ENCODE measurements at places on chromosomes 2 and 18.
A peak's percentile ranks its signal among the peaks of the same experiment; 100 is the strongest.

- DNase-seq = no peak
These were observed 3.1 kb downstream of the ARHGAP25 start for GRCh38 chr2:68737711-68738110.

DNA sequence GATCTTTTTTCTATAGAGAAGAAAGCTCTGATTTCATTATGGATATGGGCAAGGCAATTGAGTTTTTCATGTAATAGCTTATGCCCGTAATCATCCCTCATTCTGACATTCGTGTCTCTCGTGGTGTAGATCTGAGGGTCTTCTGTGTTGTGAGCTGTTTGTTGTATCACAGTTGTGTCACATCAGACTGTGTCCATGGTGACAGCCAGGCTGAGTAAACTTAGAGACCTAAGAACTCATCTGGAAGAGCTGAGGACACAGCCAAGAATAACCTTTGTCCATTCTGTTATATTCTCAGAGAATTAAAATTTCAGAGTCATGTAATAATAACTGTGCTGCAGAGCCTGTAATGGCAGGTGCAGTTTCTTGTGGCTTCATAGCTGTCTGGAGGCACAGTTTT, 116.5 kb downstream of the ATP9B start:
- no peak for DNase-seq

- DNase-seq = no peak
These were observed 67.4 kb downstream of the BIN1 start for GRCh38 chr2:127039387-127040031.

GRCh38 chr18:2960983-2961696, 51.8 kb downstream of the LPIN2 start:
- no peak for DNase-seq

GRCh38 chr2:96952976-96953610, 33.3 kb downstream of the FAM178B start:
- DNase-seq = peak; percentile 62

DNA sequence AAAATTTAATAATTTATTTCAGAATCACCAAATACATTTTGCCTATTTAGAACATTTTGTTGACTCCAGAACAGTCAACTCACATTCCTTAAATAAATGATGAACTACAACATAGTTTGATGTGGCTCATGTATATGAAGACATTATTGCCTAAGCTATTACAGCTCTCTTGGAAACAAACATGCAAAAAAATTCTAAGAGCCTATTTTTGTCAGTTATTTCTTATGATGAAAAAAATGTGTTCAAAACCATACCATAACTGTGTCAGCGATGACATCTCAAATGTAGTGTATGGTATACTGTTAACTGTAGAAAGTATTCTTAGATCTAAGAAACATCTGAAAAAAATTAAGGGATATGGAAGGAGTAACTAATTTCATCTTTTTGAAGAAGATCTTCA, 6.3 kb upstream of the EMILIN2 start:
- DNase-seq = no peak

DNA sequence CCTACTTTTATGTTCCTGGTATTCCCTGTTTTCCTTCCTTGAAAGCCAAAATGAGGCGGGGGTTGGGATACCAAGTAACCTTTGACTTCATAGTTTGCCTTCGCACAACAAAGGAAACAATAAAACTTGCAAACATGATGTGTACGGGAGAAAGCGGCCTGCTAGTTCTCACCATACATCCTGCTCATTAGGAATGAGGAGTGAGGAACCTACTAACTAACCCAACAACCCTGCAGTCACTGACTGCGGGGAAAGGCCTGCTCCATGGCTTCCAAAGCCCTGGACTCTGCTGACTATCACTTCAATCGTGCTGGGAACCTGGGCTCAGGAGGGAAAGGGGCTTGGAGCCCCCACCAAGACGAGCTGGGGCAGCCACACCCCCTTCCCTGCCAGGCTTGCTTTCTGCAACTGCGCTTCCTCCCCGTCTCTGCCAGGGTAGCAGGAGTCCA, 24.2 kb downstream of the RPL31 start:
- DNase-seq = no peak

DNA sequence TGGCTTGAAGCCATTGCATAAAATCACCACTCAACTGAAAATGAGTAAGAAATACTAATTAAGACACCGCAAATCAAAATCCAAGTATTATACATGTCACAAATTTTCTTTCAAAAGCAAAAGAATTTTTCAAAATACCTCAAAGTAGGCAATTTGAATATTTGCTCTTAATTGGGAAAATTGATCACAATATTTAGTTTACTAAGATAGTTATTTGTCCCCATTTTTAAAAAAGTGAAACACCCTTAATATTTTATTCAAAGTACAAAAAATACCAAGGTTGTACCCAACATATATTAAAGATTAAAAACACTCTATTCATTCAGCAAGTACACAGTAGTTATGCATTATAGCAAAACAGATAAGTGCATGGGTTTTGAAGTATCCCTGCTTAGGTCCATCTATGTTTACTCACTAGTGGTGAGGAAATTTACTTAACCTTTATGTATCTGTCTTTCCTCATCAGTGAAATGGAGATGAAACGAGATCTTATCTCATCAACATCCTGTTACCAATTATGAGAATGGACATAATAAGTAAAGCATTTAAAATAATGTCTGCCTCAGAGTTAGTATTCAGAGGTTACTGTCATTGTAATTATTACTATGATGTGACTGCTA, 35.1 kb downstream of the VPS54 start:
- no peak for DNase-seq

DNA sequence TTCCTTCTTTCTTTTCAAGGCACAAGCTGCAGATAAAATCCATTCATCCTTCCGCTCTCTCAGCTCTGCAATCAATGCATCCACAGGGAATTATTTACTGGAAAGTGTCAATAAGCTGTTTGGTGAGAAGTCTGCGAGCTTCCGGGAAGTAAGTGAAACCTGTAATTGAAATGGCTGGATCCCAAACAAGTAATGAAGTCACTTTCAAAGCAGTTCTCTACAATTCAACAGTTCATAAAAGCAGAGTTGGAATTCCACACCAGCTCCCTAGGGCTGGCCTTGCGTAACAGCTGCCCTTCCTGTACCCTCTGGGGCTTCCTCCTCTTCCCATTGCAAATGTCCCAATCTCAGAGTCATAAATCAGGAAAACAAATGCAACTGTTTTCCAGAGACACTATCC, 9.6 kb downstream of the SERPINB2 start:
- DNase-seq = no peak

DNA sequence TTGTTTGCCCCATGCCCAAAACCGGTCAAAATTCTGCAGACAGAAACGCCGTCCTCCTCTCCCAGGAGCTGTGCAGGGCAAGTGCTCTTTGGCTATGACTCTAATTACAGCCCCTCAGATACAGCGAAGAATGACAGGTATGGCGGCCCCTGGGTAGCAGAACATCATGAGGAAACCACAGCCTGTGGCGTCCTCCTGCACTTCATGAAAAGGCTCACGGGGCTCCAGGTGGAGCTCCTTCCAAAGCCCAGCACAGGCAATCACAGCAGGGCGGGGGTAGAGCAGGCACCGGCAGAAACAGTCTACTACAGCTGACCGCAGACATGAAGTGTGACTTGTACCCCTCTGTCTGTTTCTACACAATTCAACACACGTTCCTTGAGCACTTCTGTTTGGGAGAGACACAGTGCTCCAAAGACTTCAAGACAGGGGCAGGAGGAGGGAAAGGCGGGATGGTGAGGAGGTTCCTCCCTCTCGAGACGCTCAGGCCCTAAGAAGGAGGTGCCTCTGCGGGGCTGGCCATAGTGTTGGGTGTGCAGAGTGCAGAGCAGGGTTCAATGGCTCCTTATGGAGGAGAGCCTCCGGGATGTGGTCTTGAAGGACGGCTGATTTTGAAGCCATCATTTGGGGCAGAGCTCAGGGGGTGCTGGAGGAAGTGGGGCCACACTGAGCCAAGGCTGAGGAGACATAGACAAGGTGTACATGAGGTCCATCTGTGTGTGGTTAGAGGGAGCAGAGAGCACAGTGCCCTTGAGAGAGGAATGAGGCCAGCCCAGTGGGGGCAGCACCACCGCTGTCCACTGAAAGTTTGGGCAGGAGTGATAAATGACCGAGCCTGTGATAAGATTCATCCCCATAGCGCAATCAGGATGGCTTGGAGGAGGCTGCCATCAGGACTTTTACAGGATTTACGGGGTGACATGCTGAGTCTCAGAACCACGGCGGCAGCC, 468.3 kb downstream of the EIPR1 start:
- DNase-seq = no peak

DNA sequence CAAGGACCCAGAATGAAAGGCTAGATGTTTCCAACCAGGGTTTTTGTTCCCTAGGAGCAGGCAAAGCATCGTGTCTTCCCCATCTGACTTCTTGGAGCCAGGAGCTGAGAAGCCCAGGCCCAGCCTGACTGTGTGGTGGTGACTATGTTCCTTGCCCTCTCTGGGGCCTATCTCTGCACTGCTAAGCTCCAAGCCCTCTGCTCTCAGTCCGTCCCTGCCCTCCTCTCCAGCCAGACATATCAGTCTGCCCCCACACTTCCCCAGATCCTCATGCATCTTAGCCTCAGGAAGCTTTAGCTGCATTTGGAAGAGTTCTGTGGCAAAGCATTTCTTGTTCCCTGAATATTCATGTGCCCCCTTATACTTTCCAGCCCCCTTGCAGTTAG, 196.6 kb downstream of the CYP26B1 start:
- DNase-seq = no peak

DNA sequence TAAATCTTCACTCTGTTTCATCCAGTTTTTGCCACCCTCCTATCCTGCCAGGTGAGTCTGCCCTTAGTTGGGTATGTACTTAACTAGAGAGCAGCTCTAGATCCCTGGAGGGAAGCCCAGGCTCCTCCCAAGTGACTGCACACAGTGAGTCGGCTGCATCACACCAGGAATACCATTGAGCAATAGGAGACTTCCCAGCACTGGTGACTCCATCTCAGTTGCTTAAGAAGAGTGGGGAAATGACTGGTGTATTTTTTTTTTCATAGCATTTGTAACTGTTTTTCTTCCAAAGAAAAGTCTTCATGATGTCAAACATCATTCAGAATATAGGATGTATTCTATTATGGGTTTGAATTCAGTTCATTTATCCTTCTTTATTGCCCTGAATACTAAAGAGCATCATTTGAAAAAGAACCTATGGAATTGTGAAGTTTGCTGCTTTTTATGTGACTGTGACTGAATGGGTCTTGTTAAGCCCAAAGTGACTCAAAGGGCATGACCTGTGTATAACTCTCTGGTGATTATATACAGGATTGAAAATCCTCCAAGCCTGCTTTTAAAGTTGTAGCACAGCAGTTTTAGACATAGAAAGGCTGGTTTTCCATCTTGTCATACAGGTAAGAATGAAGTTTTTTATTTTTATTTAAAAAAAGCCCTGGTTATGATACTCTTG, 84.3 kb downstream of the MAP3K20 start:
- DNase-seq = peak; percentile 91

DNA sequence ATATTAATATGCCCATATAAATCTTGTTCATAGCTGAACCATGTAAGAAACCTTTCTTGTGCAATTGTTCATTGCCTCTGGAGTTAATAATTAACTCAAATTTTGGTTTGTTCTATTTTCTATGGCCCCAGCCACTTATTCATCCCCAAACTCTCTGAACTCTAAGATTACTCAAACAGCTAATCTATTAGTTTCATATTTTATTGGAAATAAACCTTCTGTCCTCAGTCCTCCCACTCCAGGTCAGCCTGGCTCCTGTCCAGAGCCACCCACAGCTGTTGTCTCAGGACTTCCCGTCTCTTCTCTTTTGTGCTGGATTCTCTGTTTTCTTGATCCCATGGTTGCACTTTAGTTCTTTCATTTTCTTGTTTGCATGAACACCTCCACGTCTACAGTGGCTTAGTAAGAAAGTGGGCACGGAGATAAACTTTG, 4.4 kb upstream of the RNF103 start:
- DNase-seq = peak; percentile 44

GRCh38 chr2:145597006-145597405, 1077.1 kb upstream of the ZEB2 start:
- DNase-seq = no peak

DNA sequence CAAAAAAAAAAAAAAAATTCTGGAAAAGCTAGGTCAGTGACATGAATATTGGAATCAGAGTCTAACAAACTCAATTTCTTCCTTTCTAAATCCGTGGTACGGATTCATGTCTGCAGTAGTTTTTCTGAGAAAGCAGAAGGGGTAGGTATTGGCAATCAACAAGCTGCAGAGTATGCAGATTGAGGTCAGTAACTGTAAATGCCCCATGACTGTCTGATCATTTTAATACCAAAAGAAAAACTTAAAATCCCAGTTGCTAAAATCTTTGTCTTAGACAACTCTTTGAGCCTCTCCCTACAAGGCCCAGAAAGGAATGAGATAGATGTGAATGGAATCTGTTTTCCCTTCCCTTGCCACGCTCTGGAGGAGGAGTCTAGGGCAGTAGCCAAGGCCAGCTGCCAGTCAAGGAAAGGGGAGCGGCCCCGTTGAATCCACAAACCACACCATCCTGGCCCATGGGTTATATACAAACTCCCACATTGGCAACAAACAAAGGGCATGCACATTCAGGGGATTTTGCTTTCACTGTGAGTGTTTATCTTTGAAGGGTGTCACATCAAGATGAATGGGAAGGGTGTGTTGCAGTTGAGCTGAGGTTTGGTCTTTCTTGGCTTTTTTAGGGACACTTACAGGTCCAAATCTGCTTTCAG, 6.1 kb upstream of the CASP8 start:
- DNase-seq = no peak

GRCh38 chr18:8882632-8883408, 177.5 kb downstream of the MTCL1 start:
- no peak for DNase-seq

- no peak for DNase-seq
These were observed at the start of gene LOXHD1 for GRCh38 chr18:46657115-46657955. LOXHD1 (minus strand) TSS chr18:46657220; CDS start chr18:46657033, 187 bp downstream.

DNA sequence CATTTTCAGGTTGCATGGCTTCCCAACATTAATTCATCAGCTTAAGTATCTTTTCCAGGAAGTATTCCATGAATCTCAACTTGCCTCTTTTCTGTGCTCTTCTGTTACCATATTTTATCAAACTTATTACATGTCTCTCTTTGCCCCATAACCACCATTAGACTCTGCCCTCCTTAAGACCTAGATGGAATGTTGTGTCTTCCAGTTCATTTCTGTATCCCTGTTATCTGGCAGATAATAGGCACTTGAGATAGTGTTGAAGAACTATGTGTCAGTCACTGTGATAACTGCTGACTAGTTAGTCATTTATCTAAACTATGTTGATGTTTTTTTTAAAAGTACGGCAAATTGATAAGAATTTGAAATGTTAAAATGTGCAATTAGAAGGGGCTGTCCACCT, 41.8 kb downstream of the GLS start:
- DNase-seq = no peak

Data from Right ventricle myocardium superior (tissue), 1 donor.